ENCODE measurements at places on chromosomes 1 and 21.

DNA sequence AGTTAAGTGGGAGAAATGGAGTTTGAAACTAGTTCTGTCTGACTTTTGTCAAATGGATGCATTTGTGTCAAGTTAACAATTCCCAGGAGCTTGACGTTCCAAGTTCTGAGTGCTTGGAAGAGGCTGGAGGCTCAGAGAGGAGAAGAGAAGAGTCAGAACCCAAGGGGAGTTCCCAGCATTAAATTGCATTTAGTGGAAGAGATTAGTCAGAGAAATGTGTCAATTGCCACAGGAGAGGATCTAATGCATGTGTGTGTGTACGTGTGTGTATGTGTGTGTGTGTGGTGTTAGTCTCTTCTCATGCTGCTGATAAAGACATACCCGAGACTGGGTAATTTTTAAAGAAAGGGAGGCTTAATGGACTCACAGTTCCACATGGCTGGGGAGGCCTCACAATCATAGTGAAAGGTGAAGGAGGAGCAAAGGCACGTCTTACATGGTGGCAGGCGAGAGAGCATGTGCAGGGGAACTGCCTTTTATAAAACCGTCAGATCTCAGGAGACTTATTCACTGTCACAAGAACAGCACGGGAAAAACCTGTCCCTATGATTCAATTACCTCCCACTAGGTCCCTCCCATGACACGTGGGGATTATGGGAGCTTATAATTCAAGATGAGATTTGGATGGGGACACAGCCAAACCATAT, 101.5 kb upstream of the TMEM51 start:
- no peak for DNase-seq
- no peak overlapping the region for H3K27ac ChIP-seq

- DNase-seq, result no peak
- no peaks in the 10 kb centered on the region for H3K4me1 ChIP-seq
- no peak overlapping the region for H3K4me3 ChIP-seq
- no peak overlapping the region for H3K27ac ChIP-seq
These were observed 27.4 kb downstream of the KCNA3 start for GRCh38 chr1:110647254-110647891.

DNA sequence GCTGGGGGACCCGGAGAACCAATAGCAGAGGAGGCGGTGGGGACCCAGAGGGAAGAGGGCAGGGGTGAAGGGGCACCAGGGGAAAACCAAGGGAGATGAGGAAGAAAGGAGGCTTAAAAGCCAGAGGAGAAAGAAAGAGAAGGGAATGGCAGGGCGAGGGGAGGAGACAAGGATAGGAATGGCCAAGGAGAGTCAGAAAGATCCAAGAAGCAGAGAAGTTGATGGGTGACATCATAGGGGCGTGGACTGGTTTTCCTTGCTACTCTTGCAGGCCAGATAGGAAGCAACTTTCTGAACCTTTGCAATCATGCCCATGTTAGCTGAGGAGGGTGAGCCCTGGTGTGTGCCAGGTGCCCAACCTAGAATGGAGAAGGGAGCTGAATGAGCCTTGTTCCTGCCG, 5.4 kb downstream of the NPR1 start:
- peaks cover 48% of the 10 kb centered on the region for H3K4me1 ChIP-seq
- no peak overlapping the region for H3K4me3 ChIP-seq
- H3K36me3 ChIP-seq, result no peaks in the 10 kb centered on the region
- DNase-seq, result no peak
- H3K27ac ChIP-seq, result no peak overlapping the region
- H3K27me3 ChIP-seq, result peaks cover 46% of the 10 kb centered on the region

GRCh38 chr1:177600321-177600720, 369.5 kb downstream of the SEC16B start:
- peaks cover 10% of the 10 kb centered on the region for H3K27me3 ChIP-seq
- no peaks in the 10 kb centered on the region for H3K4me1 ChIP-seq
- H3K4me3 ChIP-seq, result no peak overlapping the region
- DNase-seq, result no peak

DNA sequence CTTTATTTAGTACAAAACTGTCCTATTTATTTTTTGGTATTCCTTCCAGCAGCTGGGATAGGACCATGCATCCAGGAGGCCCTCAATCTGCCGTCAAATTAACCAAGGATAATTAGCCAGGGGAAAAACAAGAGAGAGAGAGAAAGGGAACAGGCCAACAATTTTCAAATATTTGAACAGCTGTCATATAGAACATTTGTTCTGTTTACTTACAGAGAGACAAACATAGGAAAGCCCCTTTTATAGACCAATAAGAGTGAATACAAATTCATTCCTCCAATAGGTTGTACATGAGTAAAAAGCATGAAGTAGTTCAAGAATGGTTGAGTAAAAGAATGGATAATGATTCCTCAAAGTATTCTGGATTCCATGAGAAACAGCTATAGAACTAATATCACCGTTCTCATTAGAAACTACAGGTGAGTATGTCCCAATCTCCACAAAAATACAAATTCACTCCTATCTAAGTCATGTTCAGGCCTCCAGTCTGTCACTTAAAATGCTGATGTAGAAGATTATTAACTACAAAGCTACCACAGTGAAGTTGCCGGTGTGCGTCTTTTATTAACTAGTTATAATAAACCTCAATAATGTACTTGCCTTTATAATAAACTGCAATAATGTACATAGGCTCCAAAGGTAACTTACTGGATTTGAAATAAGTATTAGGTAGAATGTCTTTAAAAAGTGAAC, 64.8 kb upstream of the GNG4 start:
- no peak for DNase-seq
- H3K4me3 ChIP-seq, result no peak overlapping the region
- no peak overlapping the region for H3K27ac ChIP-seq
- H3K27me3 ChIP-seq, result no peaks in the 10 kb centered on the region

- H3K4me3 ChIP-seq, result no peak overlapping the region
- H3K4me1 ChIP-seq, result no peaks in the 10 kb centered on the region
- DNase-seq, result no peak
- H3K27me3 ChIP-seq, result no peaks in the 10 kb centered on the region
- H3K27ac ChIP-seq, result no peak overlapping the region
These were observed 59.5 kb downstream of the PTGS2 start for GRCh38 chr1:186620566-186621350.

DNA sequence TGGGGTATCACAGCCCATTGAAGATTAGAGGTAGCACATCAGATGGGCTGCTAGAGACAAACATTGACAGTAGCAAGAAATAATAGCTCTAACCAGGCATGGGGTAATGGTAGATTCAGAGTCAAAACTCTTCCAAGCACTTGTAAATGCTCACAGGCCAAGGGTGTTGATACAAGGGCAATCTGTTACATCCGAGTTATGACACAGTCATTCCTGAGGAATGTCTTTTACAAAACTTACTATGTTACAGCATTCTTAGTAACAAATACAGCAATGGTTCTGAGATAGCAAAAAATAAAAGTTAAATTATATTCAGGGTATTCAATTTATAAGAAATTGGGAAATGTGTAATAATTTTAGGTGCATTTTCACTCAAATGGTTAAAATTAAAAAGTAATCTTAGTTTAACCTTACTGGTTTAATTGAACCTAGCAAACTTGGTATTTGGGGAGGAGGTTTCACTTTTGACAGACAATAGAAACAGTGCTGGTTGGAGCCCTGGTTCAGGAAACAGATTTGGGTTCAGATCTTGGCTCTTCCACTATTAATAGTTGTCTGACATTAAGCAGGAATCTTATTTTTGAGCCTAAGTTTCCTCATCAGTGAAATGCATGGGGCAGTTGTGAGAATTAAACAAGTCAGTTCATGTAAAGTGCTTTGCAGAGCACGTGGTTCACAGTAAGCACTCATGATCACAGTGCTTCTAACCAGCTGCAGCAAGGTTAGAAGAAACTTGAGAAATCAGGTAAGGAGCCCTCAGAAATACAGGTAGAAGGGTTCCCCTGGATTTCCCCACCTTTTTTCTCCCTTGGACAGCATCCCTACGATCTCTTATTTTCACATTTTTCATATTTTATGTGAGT, 4.4 kb downstream of the ST3GAL3 start:
- peaks cover 20% of the 10 kb centered on the region for H3K4me1 ChIP-seq
- peaks cover 11% of the 10 kb centered on the region for H3K36me3 ChIP-seq
- H3K27me3 ChIP-seq, result no peaks in the 10 kb centered on the region
- DNase-seq, result no peak
- H3K27ac ChIP-seq, result no peak overlapping the region
- no peak overlapping the region for H3K4me3 ChIP-seq

GRCh38 chr21:40938611-40939010, 91.7 kb upstream of the DSCAM start:
- H3K4me3 ChIP-seq, result no peak overlapping the region
- no peaks in the 10 kb centered on the region for H3K36me3 ChIP-seq
- no peak for DNase-seq
- H3K4me1 ChIP-seq, result no peaks in the 10 kb centered on the region

DNA sequence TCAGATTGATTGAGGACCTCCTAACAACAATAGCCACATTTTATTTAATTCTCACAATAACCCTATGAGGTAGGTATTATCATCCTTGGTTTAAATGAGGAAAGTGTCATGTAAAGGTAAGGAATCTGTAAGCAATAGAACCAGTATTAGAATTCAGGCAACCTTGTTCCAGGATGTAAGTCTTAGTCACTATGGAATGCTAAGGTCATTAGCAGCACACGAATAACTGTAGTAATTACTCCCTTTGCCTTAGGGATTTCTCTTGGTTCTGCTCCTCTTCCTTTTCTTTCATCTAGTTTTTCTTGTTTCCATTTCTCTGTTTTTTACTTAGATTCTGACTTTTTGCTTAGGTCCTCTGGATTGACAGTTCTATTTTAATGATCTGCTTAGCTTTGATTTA, 23.1 kb upstream of the ATP6V1G3 start:
- no peaks in the 10 kb centered on the region for H3K4me1 ChIP-seq
- no peak overlapping the region for H3K27ac ChIP-seq
- DNase-seq, result no peak
- H3K4me3 ChIP-seq, result no peak overlapping the region
- no peaks in the 10 kb centered on the region for H3K36me3 ChIP-seq

DNA sequence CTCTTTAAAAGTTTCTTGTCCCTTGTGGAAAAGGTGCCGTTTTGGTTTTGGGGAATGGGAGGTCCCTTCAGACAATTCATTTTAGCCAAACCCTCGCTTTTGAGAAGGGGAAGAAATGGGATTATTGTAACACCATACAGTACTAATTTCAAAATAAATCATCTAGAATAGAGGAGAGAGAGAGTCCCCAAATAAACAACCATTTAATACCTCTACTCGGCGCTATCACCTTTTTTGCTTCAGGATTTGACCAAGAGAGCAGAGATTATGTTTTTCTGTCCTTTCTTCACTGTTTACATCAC, 770 bp upstream of the RC3H1 start:
- H3K4me3 ChIP-seq, result peak overlapping the region; percentile 95
- DNase-seq, result no peak
- peak overlapping the region; percentile 98 for H3K27ac ChIP-seq

- H3K4me3 ChIP-seq, result no peak overlapping the region
- no peak overlapping the region for H3K27ac ChIP-seq
- DNase-seq, result no peak
These were observed 134.5 kb upstream of the HNRNPU start for GRCh38 chr1:244998717-244999346.

DNA sequence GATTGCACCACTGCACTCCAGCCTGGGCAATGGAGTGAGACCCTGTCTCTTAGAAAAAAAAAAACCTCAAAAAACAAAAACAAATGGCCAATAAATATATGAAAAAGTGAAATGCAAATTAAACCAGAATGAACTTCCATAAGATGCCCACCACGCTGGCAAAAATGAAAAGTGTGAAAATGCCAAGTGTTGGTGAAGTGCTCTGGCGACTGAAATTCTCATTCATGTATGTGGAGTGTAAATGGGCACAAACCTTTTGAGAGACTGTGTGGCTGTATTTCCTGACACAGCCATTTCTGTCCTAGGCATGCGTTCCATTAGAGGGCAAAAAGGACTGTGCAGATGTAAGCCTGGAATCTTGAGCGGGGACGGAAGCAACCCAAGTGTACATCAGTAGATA, 18.3 kb downstream of the YBEY start:
- peaks cover 3% of the 10 kb centered on the region for H3K27me3 ChIP-seq
- no peak overlapping the region for H3K4me3 ChIP-seq
- no peak for DNase-seq
- H3K4me1 ChIP-seq, result no peaks in the 10 kb centered on the region

DNA sequence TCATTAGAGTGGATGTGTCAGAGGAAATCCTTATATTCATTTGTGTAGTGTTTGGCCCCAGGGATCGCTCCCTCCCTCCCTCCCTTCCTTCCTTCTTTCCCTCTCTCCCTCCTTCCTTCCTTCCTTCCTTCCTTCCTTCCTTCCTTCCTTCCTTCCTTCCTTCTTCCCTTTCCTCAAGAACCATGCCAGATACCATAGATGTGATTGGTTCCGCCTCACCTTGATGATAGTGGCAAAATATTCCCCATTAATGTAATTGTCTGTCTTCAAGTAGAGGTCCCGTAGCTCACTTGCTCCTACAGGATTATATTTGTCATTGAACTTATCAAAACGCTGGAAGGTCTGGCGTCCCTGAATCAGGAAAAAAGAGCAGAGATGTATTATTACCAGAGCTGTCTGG, 7.8 kb upstream of the DENND2C start:
- H3K4me1 ChIP-seq, result no peaks in the 10 kb centered on the region
- no peaks in the 10 kb centered on the region for H3K36me3 ChIP-seq
- DNase-seq, result no peak
- no peak overlapping the region for H3K27ac ChIP-seq
- H3K4me3 ChIP-seq, result no peak overlapping the region

DNA sequence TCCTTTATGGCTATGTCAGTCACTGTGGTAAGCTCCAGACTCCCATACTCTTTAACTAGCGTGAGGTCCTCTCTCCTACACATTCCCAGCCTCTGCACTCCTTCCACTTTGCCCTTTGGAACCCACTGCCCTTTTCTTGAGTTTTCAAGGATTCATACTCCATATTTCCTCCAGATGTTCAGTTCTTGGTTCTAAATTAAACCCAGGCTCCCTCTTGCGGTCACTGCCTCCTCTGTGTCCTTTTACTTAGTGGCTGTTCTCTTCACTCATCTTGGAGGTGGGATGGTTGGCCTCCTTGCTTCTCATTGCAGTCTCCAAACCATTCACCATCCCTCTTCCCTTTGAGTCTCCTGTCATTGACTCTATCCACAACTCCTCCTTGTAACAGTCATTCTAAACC, 208.1 kb downstream of the TGFB2 start:
- no peak for DNase-seq
- no peak overlapping the region for H3K27ac ChIP-seq
- H3K36me3 ChIP-seq, result no peaks in the 10 kb centered on the region
- no peak overlapping the region for H3K4me3 ChIP-seq

All from nephron progenitor cell (in vitro differentiated cells).